ENCODE measurements at places on chromosomes 1 and 21.

DNA sequence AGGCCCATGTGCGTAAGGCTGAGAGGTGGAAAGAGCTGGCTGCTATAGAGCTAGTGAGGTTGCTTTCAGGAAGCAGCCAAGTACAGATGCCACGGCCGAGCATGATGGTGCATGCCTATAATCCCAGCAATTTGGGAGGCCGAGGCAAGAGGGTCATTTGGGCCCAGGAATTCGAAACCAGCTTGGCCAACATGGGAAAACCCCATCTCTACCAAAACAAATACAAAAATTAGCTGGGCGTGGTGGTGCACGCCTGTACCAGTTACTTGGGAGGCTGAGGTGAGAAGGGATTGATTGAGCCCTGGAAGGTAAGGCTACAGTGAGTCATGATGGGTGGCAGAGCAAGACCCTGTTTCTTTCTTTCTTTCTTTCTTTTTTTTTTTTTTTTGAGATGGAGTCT, 2.7 kb downstream of the CCDC24 start:
- DNase-seq: no peak

DNA sequence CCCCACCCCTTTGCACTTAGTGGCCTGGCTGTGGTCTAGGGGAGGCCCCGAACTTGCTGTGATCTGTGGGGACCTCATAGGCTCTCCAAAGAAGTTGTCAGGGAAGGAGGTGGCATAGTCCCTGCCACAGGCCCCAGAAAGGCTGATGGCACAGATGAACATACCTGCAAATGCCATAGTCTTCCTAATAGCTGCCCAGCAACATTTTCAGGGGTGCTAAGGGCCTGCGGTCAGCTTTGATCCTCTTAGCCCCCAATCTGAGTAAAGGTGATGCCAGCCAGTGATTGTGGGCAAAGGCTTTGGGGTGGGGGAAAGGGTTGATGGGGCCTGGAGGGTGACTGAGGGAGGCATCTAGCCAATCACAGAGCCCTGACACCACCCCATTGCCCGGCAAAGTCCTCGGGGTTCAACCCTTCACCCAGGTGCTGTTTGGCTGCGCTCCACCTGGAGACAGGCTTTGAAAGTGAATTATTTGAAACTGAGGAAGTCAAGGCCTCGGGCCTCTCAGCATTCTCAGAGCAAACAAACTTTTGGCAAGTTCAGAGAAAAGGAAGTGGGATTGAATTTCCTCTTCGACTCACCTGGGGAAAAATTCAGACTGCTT, 35.8 kb downstream of the PAX7 start:
- DNase-seq: no peak

DNA sequence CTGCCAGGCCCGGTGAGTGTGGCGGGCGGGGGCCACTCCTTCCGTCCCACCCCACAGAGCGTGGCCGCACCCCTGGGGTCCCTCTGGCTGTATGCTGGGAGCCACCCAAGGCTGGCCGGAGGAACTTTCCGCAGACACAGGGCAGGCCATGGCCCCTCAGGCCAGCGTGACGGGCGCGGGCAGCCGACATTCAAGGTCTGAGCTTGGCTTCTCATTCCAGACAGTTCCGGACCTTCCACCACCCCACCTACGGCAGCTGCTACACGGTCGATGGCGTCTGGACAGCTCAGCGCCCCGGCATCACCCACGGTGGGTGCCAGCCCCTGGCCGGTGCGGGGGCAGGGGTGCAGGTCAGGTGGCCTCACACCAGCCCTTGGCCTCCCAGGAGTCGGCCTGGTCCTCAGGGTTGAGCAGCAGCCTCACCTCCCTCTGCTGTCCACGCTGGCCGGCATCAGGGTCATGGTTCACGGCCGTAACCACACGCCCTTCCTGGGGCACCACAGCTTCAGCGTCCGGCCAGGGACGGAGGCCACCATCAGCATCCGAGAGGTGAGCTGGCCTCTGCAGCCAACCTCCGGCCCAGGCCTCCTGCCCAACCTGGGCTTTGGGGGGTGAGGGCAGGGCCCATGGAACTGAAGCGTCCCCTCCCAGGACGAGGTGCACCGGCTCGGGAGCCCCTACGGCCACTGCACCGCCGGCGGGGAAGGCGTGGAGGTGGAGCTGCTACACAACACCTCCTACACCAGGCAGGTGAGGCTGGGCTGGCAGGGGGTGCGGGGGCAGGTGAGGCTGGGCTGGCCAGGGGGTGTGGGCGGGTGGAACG, 7.3 kb downstream of the SCNN1D start:
- no peak for DNase-seq

DNA sequence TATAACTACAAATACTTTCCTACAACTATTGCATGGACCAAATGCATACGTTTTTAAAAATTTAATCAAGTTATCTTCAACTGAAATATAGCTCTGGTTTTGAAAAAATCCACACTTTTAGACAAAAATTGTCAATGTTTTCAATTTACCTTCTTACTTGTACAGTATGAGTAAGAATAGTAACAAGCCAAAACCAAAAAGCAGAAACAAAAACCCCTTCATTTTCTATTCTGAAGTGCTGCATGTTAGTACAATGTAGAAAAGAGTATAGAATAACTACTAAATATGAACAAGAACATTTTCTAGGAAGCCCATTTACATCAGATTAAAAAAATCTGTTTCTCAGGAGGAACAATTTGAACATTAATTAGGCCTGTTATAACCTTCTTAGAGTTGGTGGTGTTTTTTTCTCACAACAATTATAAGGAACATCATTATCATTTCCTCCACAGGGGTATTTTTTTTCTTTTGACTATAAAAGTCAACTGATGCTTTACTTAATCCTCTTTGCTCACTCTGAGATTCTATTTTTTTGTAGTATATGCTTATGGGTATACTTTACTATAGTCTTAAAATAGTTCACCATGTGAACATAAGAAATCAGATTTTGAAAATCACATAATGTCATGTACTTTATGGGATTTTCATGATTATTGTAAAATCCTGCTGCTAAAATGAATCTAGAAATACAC, 475.4 kb downstream of the PTBP2 start:
- DNase-seq: no peak

- no peak for DNase-seq
Measured at GRCh38 chr21:34528131-34528561, 16.1 kb upstream of the KCNE1 start.

DNA sequence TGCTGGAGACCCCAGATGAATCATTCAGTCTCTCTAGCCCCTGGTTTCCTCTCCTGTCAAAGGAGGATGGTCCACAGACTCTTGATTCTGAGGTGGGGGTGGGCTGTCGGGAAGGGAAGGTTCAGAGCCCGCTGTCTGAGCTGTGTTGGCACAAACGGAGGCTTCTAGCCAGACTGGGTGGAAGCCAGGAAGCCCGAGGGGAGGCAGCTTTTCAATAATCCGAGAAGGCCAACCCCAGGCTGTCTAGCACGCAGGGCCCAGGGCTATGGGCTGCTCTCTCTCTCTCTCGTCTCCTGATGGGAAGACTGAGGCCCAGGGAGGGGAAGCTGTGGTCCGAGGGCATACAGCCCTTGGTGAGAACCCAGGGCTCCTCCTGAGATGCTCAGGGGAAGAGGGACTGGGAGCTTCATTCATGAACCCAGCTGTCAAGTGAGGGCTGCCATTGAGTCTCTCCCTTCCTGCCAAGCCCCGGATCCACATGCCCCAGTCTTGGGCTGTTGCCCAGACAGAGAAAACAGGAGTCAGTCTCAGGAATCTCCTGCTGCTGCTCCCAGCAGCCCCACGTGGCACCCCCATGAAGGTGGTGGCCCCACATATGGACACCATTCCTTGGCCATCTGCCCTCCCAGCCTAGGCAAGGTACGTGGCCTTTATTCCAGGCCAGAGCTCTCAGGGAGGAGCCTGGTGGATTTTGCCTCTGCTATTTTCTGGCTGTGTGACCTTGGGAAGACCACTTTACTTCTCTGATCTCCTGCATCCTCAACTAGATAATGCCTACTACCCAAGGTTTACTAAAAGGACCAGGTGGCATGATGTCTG, 44.4 kb downstream of the RAP1GAP start:
- peak; percentile 75 for DNase-seq

- no peak for DNase-seq
Measured at GRCh38 chr1:201281573-201281972, 1.7 kb upstream of the PKP1 start.

GRCh38 chr1:206713910-206714312, 29.2 kb downstream of the MAPKAPK2 start:
- DNase-seq: no peak

GRCh38 chr1:50930965-50931737, 28.9 kb downstream of the FAF1 start:
- DNase-seq: no peak

- DNase-seq: no peak
Measured at GRCh38 chr1:13456904-13457532, 46.8 kb downstream of the PRAMEF20 start.

GRCh38 chr1:26035959-26036755, 9.8 kb downstream of the SLC30A2 start:
- DNase-seq: peak; percentile 72

DNA sequence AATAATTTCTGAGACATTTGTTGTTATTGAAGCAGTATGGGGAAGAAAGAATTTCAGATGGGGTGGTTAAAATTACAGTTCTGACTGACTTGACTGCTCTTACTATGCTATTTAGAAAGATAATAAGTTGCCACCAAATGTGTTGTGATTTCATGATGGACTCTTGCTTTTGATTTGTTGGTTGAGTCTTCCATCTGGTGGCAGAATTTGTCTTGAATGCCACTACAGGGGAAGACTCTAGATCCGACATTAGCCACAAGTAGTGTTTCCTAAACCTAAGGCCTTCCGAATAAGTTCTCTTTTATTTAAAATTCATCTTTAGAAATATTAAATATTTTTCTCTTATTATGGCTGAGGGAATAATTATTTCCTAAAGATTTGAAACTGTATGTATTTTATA, 190.9 kb upstream of the ADGRL4 start:
- DNase-seq: no peak

- no peak for DNase-seq
Measured at GRCh38 chr1:218811497-218811896, 362.2 kb upstream of the LYPLAL1 start.

DNA sequence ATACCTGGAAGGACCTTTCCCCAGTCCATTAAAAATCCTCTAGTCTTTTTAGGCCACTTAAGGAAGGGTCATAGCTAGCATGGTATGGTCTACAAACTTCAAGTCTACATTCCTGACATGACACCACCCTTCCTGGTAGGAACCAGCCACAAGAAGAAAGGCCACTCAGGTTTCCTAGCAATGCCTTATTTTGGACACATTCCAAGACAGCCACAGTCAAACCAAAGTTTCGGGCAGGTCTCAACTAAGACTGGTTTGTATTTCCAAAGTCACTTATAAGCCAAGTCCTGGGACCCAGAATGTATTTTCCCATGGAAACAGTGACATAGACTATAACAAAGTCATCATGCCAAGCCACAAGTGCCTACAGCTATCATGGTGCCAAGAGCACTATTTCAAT, 50.6 kb upstream of the SLC44A3 start:
- DNase-seq: no peak

GRCh38 chr1:12309783-12310742, 80.2 kb downstream of the VPS13D start:
- DNase-seq: no peak

DNA sequence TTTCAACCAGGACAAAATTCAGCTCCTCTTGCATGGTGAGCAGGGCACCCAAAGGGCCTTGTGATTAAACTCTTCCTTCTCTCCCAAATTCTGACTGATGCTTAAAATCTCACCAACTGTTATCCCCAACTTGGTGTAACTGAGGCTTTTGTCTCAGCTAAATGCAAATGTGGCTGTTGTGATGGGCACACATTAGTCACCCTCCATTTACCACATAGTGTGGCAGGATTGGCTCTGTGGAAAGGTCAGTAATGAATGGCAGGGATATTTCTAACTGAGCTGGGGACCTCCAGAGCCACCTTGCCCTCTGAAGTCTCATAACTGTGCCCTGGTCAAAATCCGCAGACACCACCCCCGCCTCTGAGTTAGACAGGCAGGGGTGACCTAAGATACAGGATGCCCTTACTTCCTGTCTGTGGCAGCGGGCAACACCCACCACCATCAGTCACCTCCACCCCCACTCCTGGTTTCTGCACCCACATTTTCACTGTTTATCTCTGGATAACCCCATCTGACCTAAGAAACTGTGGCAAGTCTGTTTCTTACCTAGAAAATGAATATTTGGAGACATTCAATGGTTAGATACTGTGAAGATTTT, 25.4 kb upstream of the RGS16 start:
- no peak for DNase-seq

DNA sequence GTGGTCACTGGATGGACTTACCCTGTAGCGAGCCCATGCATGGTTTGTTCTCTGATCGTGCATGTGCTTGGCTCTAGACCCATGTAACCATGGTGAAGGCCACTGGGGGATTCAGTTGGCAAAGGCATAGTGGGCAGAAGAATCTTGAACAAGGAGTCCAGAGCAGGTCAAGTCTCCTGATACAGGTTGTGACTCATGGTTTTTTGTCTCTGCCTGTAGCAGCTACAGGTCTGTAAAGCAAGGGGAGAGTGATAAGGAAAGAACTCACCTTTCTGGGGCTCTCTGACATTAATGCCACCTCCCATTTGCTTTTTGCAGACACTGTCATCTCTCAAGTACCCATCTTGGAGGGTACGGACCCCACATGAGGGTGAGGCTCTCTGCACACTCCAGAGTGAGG, 153.4 kb upstream of the CAMK1G start:
- DNase-seq: no peak

- DNase-seq: no peak
Measured at GRCh38 chr21:25515484-25516405, 91.5 kb downstream of the MRPL39 start.

- no peak for DNase-seq
Measured at GRCh38 chr1:170840371-170840770, 95.0 kb upstream of the MROH9 start.

Data from NCI-H1092 treated with DMSO at 0.1 percent for 48 hours (cell line).